ENCODE measurements at places on chromosomes 1 and 21.

DNA sequence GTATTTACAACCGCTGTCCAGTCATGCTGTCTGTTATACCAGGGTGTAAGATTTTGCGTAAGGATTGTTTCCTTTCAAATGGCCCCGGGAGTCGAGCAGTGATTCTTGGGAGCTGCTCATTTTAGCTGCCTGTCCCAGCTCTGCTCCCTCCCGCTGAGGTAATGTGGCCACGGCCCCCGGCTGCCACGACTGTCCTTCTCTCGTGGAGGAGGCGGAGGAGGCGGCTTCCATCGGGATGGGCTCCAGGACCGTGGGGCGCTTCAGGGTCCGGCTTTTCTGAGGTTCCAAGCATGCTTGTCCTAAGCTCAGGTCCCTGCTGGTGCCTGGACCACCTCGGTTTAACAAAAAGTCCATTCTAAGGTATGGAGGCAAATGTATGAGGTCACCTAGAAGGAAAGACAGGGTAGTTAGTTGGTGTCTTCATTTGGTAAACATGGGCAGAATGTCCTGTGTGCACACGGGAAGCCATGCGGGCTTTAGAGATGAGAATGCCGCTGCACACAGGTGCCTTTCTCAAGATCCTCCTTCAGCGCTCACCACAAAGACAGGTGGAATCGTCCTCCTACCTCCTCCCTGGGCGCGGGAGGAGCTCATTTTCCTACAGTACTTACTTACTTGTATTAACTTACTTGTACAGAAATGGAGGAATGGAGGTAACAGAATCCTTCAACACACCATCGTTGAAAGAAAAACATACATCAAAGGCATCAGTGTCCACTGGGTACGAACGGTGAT, 145.9 kb downstream of the PCP4 start:
- no peak for DNase-seq

DNA sequence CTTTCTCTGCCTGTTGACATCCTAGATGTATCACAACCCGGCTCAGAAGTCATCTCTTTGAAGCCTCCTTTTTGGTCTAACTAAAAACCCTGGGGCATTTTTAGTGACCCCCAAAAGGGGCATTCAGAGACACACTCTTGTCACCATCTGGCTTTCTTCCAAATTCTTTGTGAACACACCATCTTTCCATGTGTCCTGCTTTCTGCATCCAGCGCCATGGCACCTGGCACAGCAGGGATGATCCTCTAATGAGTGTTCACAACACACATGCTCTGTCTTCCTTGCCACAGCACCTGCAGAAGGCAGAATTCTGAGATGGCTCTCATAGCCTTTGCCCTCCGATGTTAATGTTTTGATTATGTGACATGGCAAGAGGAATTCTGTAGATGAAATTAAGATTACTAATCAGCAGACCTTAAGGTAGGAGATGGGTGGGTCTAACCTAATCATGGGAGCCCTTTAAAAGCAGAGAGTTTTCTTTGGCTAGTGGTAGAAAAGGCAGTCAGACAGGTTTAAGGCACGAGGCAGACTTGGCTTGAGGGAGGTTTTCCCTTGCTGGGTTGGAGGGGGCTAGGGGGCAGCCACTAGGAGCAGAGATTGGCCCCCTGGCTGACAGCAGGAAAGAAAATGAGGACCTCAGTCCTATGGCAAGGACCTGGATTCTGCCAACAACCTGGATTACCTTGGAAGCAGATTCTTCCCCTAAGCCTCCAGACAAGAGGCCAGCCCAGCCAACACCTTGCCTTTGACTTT, 4.9 kb upstream of the TMEM61 start:
- DNase-seq = no peak

DNA sequence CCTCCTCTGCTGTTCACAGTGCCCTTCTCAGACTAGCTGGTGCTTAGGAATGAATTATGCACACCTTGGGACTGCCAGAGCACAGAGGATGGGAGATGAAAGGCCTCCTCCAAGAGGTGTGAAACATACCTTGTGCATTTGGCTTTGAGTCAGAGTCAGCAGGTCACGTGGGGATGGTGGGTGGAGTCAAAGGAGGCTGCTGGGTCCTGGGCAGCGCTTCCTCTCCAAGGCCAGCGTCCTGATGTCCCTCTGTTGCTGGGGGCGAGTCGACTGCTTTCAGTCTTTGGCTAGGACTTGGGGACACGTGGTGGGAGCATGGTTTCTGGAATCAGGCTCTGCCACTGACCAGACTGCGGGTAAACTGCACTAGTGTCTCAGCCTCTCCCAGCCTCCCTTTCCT, 91.2 kb downstream of the AJAP1 start:
- no peak for DNase-seq

DNA sequence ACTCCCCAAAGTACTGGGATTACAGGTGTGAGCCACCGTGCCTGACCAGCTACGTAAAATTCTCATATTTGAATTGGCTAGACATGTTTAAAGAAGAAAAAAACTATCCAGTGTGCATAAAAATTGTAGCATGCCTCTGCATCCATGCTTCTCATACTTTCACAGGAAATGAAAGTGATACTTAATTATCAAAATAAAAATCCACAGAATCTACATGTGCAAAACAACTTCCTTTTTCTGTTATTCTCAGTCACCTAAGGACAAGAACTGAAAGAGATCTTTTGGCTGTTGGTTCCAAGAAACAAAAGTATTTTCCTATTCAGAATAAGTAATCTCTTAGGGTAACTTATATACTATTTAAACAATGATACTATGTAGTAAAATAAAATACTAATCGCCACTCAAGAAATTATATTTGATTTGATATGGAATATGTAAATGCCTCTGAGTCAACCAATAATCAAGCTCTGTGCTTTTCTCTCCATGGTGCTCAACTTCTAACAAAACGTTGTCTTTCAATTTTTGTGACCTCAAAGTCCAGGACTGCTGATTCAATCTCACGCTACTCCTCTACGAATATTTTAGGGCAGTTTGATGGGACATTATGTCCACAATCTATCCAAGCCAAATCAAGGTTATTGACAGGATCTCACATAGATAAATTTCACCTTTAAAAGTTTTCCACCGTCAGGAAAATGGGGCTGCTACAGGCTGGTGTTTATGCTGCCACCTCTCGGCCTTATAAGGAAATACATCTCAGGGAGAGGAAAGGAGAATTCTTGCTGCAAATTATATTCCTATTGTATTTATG, 102.7 kb downstream of the ZNF281 start:
- DNase-seq = peak; percentile 12

GRCh38 chr1:7524341-7525337, 246.5 kb upstream of the VAMP3 start:
- DNase-seq = no peak

DNA sequence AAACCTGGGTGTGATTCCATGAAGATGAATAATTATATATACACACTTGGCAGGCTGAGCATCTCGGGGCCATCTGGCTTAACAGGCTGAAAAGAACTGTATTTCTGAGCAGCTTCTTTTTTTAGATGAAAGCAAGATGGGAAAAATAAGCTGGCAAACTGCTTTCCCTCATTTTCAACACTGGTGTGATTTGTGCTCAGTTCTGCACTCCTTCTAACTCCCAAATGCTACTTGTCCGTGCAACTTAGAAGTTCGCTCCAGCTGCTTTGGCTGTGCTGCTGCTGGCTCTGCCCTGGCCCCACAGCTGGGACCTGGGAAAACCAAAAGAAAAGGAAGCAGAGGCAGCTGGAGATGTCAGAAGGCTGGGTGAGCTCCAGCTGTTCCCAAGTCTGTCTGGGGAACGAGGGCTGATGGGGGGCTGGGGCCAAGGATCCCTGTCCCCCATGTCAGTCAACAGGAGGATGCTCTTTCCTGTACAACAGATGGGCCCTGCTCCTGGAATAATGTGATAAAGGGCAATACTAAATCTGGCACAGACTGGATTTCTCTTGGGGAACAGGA, 44.9 kb downstream of the PAFAH2 start:
- peak; percentile 67 for DNase-seq

DNA sequence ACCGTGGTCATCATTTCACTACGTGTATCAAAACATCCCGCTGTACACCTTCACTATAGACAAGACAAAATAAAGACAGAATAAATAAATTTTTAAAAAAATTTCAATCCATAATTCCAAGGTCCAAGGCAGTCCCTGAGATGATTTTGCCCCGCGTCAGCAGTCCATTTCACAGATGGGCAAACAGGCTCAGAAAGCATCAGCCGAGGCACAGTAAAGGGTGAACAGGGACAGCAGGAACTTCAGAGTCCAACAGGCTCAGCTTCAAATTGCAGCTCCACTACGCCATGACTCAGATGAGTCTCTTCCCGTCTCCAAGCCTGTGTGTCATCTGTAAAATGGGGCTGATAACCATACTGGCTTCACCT, 15.0 kb downstream of the MATN1 start:
- DNase-seq = no peak

GRCh38 chr1:59046730-59047157, 250.2 kb upstream of the FGGY start:
- no peak for DNase-seq

GRCh38 chr1:234611225-234611846, 1.4 kb upstream of the IRF2BP2 start:
- DNase-seq = peak; percentile 86

GRCh38 chr21:36839123-36839522, 127.3 kb downstream of the HLCS start:
- DNase-seq = no peak

- no peak for DNase-seq
These were observed 96.9 kb upstream of the TARDBP start for GRCh38 chr1:10915594-10915993.

DNA sequence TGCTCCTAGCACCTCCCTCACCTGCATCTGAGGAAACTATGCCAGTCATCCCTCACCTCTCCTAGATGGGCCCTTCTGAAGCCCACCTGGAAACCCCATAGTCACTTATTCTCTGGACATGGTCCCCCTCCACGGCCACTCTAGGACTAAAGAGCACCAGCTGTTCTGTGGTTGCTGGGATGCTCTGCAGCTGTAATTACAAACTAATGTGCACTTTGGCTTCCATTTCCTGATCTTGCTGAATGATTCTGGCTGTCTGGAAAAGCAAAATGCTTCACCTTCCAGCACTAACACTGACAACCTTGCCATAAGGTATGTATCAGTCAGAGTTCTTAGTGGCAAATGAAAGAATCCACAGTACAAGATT, 48.7 kb upstream of the PSEN2 start:
- DNase-seq = peak; percentile 39

GRCh38 chr1:55334797-55335196, 119.6 kb upstream of the USP24 start:
- no peak for DNase-seq

DNA sequence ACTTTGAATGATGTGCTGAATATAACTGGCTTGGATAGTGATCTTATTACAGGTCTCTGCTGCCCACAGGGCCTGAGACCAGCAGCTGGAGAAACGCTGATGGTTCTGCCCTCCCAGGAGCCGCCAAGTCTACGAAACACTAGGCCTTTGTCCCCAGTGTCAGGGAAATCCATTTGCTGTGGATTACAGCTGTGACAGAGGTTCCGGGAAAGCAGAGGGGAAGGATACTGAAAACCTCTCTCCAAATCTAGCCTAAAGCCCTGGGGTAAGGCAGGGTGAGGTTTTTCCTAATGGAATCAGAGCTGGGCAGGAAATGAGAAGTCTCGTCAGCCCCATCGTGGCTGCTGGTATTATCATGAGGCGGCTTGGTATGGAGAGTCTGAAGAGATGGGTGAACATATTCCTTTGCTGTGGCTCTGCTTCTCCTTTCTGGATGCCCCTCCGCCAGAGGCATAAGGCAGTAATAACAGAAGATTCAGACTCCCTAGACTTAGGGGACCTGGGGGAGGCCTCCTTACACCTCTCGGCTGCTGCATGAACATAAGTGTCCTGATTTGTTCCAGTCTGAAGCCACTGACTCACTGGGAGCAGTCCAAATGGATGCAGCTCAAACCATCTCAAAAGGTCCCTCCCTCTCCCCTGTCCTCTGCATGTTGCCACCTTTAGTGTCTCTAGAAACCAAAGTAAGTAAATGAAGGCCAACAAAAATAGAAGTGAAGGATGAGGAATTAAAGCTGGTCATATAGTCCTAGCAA, 48.1 kb downstream of the PHC2 start:
- DNase-seq = no peak

DNA sequence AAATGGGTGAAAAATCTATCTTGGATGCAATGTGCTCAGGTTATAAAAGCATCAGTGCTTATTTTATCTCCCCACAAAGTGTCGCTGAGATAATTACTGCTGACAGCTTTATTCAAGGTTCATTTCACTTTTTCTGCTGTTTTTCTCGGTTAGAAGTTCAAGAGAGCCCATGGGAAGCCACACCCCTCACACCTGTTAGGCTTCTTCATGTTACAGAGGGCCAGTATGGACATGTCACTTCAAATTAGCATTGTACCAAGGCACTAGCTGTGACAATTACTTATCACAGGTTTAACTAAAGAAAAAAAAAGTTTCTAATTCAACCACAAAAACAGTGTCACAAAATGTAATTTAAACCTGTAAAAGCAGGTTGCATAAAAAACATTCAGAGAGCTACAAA, 187.3 kb upstream of the DMRTA2 start:
- DNase-seq = no peak

- DNase-seq = no peak
These were observed 35.0 kb downstream of the CA6 start for GRCh38 chr1:8980656-8981055.

DNA sequence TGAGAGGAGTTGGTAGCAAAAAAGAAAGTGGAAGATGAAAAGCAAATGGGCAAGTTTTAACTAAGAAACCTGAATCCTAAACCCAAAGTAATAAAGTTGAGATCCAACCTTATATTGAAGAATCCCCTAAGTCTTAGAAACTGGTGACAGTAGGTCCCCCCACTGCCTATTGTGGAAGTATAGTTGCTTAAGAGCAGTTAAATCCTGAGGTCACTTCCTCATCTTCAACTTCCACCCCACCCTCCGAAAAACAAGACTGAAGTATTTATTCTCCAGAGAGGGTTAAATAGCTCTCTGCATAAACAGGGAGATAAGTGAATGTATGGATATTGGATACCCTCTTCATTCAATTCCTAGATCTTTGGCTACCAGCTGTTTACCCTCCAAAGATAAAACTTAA, 3.3 kb upstream of the DSTYK start:
- DNase-seq = no peak

- DNase-seq = no peak
These were observed 137.5 kb downstream of the NOS1AP start for GRCh38 chr1:162206749-162207635.

DNA sequence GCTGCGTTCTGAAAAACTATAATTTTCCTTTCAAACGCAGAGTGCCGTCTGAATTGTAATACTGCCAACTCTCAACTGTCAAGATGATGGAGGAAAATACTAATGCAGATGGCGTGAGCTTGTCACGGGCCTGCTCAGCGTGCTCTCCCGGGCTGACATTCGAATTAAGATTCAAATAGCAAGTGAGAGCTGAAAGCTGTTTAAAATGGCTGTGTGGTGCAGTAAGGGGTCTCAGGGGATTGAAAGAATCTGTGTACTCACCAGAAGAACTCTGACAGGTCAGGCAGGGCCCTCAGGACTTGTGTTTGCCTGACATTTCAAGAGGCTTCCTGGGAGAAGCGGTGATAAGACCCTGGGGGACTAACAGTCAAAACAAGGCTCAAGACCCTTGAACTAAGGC, 33.1 kb downstream of the ZMYND12 start:
- DNase-seq = no peak

GRCh38 chr1:1293263-1294249, 13.3 kb downstream of the SCNN1D start:
- DNase-seq = no peak

GRCh38 chr1:205279986-205280385, 41.6 kb downstream of the NUAK2 start:
- DNase-seq = no peak

All from left kidney (tissue), 8 donors.